ENCODE measurements at places on chromosomes 12 and 14.

DNA sequence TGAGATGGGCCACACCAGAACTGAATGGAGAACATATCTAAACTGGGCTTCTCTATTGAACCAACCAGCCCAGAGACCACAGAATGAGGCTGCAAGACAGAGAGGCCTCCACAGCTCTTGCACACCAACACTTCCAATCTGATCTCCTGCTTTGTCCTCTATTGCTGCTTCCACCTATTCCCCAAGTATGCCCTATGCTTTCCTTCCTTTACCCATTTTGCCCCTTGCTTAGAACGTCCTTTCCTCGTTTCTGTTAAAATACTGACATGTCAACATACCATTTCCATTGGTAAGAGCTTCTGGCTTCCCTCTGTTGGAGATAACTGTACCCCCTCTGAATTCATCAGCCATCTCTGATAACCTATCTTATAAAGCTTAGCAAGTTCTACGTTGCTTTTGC is 2.8 kb downstream of the SLC2A13 start:
- DNase-seq, result no peak

- no peak for DNase-seq
Measured at GRCh38 chr12:112216223-112216622, 90.9 kb downstream of the TRAFD1 start.

GRCh38 chr12:132423251-132423819 is 66.6 kb upstream of the FBRSL1 start:
- no peak for DNase-seq

DNA sequence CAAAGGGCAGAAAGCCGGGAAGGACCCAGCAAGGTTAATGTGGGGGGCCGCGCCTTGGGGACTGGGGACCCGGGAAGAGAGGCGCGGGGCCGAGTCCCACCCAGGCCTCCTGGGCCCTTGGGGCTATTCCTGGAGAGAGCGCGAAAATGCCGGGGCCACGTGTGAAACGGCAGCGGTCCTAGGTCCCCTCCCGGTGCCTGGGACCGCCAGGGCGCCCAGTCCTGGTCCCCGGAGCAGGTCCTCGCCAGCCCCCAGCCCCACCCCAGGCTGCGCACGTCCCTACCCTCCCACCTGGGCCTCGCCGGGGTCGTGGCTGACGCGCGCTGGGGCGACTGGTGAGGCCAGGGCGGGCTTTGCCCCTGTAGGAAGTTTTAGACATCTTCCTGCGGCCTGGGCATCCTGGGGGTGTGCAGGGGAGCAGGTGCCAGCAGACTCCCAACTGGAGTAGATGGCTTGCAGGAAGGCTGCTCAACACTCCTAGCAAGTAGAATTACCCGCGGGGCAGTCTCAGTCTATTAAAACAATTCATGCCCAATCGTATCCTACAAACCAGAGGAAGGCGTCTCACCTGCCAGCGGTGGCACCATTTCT is 708 bp downstream of the FAR2 start:
- DNase-seq, result peak; percentile 22

- no peak for DNase-seq
Measured at GRCh38 chr12:116314477-116314876, 37.0 kb upstream of the MED13L start.

DNA sequence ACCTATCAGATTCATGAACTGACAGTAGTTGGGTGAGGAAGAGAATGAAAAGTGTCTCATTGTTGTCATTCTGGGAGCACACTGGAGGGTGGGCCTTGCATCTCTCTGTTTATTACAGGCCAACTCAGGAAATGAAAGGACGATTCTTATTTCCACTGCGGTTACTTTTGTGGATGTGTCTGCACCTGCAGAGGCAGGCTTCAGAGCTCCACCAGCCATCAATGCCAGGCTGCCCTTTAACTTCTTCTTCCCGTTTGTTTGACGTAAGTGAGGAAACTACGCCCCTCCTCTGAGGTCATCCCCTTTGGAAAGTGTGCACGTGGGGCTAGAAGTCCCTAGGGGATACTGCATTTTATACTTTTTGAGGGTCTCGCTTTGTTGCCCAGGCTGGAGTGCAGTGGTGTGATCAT is 33.7 kb downstream of the TCTN1 start:
- peak; percentile 19 for DNase-seq
